Mucosa of gallbladder (tissue), 1 donor: ENCODE measurements at places on chromosomes 5 and 9.
A peak's percentile ranks its signal among the peaks of the same experiment; 100 is the strongest.

DNA sequence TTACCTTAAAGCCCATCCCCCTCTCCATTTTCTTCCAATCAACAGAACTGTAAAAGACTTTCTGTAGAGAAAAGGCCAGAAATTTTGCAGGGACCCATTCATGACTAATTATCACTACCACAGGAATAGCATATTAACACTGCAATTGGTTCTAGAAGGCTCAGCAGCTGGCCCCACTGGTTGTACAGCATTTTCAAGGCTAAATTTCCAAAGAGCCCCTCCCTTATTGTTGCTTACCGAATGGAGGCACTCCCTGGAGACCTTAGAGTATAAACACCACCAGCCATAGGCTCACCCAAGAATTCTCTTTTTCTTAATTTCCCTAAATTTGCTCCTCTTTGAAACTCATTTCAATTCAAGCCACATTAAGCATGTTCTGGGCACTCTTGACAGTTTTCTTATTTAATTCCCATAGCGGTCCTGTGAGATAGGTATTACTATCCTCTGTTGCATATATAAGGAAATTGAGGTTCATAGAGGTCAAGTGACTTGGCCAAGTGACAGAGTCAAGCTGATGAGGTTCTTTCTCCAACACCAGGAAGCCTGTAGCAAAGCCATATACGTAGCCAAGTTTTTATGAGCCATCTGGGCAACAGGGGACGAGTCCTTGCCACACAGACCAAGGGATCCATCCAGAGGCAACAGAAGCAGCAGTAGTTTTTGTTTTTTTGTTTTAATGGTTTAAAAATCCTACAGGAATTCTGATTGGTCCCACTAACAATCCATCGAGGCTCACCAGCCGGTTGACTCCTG lies 83.9 kb upstream of the NR5A1 start:
- peak; percentile 21 for DNase-seq

DNA sequence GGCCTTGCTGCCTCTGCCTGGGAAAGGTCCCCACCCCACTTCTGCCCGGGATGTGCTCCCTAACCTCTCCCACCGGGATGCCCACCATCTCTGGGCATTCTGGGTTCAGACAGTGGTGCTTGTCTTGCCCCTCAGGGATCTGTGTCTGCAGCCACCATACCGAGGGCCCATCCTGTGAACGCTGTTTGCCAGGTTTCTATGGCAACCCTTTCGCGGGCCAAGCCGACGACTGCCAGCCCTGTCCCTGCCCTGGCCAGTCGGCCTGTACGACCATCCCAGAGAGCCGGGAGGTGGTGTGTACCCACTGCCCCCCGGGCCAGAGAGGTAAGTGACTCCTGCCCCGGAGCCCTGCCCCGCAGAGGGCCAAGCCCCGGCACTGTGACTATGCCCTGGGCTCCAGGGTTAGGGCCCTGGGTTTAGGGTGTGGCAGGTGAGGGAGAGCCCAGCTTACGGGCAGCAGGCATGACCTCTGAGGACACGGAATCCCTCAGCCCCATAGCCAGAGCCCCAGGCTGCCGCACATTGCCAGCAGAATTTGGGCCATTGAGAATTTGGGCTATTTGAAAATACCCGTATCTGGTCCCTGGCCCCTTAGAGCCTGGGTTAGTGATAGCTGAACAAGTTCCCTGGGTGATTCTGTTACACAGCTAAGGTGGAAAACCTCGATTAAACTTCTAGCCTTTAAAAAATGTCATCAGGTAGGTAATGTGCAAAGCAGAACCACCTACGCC lies 35.3 kb upstream of the AIF1L start:
- no peak for DNase-seq

- DNase-seq, result no peak
Measured at GRCh38 chr9:112900488-112900887, 9.8 kb upstream of the SLC46A2 start.

DNA sequence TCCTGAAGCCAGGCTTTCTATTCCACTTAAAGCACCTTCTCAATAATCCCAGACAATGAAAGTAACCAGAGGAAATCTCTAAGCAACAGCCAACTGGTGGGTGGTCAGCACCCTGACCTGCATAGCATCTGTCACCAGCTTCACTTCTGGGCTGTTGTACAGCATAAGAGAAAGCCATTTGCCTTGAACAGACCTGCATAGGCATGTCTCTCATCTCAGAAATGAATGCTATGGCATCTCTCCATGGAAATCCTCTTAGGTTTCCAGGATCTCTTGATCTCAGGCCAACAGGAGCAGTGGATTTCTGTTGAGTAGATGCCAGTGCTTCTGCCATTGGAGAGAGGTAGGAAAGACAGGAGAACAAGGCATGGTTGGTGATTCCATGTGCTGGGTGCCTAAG lies 213.6 kb downstream of the GRIA1 start:
- DNase-seq, result no peak

DNA sequence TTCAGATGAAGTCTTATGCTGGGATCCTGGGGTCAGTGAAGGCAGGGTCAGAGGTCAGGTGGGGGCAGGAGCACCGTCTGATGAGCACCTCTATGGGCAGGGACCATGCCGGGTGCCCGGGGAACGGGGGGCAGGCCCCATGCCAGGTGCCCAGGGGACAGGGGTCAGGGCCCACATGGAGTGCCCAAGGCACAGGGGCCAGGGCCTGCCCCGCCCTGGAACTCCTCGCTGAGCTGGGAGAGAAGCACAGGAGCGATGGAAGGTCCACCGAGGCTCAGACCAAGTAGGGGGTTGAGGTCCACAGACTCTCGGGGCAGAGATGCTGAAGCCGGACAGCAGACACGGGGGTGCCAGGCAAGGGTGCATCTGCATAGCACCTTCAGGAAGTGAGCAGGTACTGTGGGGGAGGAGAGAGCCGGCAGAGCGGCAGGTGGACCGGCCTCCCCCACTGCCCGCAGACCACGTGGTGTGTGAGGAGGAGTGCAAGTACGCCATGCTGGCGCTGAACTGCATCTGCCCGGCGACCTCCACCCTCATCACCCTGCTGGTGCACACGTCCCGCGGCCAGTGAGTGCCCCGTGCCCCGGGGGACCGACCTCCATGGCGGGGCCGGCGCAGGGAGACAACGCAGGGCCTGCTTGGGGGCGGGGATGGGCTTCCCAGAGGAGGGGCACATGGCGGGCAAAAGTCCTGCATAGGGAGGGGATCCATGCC lies 67.7 kb downstream of the KCNT1 start:
- DNase-seq, result no peak

DNA sequence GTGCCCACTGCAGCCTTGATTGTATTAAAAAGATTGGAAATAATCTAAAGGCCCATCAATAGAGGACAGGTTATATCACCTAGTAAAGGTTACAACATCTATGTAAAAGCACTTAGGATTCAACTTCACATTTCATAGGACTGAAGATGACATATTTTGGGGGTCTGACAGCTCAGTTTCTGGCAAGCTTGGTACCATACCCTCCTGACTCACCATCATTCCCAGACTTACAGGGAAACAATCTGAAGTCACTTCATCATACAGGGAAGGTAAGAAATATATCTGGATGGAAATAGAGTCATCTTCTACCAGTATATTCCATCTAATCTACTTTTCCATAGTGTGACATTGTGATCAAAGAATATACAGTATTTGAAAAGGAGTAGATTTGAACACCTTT lies 28.8 kb upstream of the DAB2 start:
- no peak for DNase-seq

- DNase-seq, result no peak
Measured at GRCh38 chr5:129177451-129177850, 82.9 kb downstream of the ISOC1 start.

GRCh38 chr5:95715799-95716461 lies 15.2 kb upstream of the RHOBTB3 start:
- no peak for DNase-seq

DNA sequence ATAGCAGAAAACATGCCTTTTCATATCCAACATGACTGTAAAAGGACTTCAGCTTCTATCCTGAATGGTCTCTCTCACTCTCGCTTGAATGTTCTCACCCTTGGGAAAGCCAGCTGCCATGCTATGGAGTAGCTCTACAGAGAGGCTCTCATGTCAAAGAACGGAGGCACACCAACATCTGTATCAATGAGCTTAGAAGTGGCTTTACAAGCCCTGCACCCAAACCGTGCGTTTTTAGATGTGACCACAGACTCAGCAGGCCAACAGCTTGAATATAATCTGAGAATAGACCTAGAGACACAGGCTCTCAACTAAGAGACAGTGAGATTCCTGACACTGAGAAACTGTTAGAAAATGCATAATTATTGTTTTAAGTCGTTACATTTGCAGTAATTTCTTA lies 1231.6 kb upstream of the CDH9 start:
- DNase-seq, result no peak

GRCh38 chr5:93585041-93585766 lies 2.2 kb downstream of the NR2F1 start:
- no peak for DNase-seq

DNA sequence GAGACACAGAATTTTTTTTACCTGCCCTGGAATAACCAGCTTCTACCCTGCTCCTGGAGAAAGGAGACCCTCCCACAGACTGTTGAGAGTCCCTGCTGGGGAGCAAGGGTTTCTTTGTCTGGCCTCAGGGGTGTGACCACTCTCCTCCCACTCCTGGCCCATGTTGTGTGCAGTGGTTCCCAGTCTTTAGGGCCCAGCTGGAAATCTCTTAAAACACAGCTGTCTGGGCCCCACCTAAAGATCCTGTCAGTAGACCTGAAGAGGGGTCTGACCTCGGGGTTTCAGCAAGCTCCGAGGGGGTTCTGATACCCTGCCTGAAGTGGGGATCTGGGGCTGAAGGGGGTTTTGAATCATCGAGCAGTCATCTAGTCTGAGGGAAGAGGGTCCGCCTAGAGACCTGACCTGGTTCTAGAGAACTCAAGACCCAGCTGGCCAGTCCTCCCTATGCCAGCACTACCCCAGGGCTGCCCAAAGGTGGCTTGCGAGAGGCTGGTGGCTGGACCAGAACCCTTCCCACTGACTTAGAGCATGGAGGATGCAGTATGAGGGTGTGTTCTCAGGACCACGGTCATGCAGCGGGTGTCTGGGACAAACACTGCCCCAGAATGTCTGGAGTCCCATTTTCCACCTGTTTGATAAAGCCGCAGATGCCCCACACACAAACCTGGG lies 8.1 kb upstream of the UNC5A start:
- no peak for DNase-seq

- no peak for DNase-seq
Measured at GRCh38 chr9:69178583-69179011, 4.5 kb downstream of the TJP2 start.

DNA sequence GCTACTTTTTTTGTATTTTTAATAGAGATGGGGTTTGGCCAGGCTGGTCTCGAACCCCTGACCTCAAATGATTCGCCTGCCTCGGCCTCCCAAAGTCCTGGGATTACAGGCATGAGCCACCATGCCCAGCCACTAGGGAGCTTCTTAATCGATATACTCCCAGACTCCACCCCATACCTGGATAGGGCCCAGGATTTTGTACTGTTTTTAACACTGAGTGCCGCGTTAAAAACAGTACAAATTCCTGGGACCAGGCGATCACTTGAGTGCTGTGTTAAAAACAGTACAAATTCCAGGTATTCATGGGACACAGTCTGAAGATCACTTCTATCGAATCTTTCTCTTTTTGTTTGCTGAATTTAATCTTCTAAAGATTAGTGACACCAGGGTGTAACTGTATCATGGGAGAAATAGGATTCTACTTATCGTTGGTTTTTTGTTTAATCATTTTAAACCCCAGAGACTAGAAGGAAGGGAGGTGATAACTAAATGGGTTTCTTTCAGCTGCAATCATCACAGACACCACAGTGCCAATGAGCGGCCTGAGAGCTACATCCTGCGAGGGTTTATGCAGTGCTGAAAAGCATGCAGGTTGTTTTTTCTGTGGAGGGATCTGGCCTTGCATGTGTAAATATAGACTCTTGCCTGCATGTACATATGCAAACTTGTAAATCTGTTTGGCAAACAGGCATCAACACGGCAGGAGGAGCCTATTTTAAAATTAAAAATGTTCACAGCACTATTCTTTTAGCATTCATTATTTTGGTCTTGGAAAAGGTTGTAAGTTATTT lies 303.8 kb upstream of the WWC1 start:
- DNase-seq, result no peak

DNA sequence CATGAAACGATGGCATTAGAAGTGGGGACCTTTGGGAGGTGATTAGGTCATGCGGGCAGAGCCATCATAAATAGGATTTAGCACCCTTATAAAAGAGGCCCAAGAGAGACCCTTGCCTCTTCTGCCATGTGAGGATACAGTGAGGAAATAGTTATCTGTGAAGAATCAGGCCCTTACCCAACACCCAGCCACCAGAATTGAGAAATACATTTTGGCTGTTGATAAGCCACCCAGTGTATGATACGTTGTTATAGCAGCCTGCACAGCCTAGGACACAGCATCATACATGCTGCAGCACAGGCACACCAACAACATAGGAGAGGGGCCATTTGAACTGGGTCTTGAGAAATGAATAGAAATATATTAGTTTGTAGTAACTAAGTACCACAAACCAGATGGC lies 8.0 kb upstream of the MAMDC2 start:
- no peak for DNase-seq

GRCh38 chr5:176716320-176716719 lies 69.0 kb downstream of the TSPAN17 start:
- no peak for DNase-seq

DNA sequence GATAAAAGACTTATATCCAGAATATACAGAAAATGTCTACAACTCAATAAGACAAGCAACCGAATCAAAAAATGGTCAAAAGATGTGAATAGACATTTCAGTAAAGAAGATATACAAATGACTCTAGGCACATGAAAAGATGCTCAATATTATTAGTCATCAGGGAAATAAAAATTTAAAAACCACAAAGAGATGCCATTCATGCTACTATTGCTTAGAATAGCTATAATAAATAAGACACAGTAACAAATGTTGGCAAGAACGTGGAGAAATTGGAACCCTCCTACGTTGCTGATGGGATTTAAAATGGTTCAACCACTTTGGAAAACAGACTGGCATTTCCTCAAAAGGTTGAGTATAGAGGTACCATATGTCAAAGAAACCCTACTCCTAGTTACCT lies 39.8 kb downstream of the POLK start:
- DNase-seq, result no peak

DNA sequence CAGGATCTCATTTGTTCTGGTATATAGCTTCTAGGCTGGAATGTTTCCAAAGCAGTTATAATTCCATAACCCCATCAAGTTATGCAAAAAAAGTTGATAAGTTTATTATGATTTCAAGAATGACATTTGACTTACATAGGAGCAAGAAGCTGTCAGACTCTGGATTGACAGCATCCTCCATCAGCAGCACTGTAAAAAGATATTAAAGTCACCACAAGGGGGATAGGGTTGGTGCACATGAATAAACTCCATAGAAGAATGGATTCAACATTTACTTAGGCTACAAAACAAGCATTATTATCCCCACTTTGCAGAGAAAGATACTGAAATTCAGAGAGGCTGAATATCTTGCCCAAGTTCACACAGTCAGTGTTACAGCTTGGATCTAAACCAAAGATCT lies 208.9 kb upstream of the SLC30A5 start:
- DNase-seq, result no peak

DNA sequence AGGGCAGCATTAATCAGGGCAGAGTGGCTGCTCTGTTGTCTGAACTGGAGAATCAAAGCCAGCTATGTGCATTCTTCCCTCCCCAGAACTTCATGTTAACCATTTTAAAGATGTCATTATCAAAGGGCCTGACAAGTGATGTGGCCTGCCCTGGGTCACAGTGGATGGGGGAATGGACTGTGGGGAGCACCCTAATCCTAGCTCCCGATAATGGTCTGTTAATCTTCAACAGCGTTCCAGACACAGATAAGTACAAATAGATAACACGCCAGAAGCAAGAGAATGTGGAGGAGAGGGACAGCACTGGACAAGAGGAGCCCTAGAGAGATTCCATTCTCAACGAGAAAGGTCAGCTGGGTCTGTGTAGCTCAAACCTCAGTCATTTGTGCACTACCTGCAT lies 77.5 kb downstream of the DPYSL3 start:
- DNase-seq, result no peak
